Urinary bladder (tissue), 4 donors: ENCODE measurements at places on chromosomes 2 and 18. TPM values are rescaled to one million over a fixed set of nuclear protein-coding genes. Genes with fewer than 3 reads are reported as not detected.

DNA sequence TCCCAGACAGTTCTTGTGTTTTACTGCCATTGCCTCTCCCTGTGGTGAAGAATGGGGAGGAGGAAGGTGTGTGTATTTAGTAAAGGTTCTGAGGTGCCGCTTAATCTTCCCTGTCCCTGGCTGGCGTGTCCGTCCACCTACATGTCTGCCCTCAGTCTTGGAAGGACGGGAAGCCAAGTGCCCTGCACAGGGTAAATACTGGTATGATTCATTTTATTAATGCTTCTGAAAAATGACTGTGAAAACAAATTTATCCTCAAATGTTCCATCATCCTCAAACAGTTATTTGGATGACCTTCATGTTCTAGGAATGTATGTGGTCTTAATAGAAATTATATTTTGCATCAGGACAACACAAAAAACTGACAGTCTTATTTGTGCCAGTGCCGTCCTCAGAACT lies 6.6 kb downstream of the EPAS1 start:
- DNase-seq = no peak

KCNG2 gene
- 0.21 TPM for total RNA-seq

DNAH7 gene
- 3.5 TPM for total RNA-seq

GRCh38 chr2:33015421-33016142 lies 68.8 kb downstream of the LTBP1 start:
- no peak for DNase-seq

GPR35 gene
- total RNA-seq = 0.63 TPM

GRCh38 chr2:16665748-16666448 lies at the start of gene CYRIA:
Gene CYRIA, minus strand, starts transcription at chr2:16665834. Its CDS starts 77,715 bp downstream, at chr2:16588119.
- DNase-seq = no peak

DNA sequence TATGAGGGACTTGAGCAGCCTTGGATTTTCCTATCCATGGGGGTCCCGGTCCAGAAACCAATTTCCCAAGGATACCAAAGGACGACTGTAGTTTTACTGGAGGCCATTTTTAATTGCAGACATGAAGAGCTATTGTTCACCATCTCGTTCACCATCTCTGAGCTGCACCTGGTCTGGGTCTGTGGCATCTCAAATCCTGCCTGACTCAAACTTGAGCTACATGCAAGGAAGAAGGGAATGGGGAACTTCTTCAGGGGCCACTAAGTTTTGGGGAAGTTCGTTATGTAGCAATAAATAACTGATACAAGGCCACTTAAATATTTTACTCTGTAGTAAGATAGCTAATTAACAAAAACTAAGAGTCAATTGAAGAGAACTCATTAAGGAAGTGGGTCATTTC lies 2.1 kb upstream of the SMCHD1 start:
- no peak for DNase-seq

GRCh38 chr18:28112056-28112470 lies 64.9 kb downstream of the CDH2 start:
- no peak for DNase-seq

SH3RF3 gene
- 3.6 TPM for total RNA-seq

DNA sequence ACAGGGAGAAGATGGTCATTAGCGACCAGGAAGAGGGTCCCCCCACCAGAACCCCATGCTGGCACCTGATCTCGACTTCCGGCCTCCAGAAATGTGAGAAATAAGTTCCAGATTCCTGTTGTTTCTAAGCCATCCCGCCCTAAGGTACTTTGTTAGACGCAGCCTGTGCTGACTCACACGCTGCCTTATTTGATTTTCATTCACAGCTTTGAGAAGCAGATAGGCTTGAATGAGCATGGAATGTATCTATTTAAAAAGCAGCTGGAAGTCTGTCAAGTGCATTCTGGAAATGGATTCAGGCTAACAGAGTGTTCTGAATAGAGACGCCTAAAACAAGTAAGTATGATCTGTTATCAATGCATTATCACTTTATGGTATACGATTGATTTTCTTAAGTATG lies 8.3 kb upstream of the IL1R2 start:
- DNase-seq = no peak

DNA sequence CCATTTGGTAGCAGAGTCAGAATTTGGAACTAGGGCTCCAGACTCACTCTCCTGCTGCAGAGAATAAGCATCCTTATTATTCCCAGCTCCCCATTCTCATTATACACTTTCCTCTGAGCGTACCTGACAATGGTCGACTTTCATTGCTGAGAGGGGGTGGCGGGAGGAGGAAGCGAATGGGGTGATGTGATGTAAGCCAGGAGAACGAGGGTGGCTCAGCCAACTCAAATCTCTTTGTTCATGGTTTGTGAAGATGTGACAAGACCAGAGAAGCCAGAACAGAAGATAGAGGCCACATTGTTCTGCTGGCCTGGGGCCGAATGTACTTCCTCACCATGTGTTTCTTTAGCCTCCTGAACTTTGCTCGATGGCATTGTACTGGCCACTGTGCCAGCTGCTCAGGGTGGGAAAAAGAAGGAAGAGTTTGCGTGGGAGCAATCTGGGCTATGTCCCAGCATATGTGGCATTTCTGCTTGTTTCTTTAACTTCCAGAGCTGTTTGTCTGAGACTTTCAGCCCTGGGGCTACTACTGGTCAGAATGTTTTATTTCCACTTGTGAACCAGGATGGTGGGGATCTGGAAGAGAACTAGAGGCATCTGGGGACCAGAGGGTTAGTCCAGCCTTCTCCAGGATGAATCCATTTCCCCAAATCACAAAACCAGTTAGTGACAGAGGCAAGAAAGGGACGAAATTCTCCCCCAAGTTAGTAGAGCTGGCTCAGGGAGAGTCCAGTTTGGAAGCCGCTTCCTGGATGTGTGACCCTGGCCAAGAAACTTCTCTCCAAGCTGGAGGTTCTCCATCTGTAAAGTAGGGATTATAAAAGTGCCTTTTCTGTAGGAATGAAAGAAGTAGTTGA lies 62.6 kb downstream of the MOGAT1 start:
- DNase-seq = no peak

- no peak for DNase-seq
Measured at GRCh38 chr18:21672521-21673267, 31.9 kb downstream of the ABHD3 start.

- DNase-seq = no peak
Measured at GRCh38 chr2:26645762-26646161, 4.6 kb upstream of the CIB4 start.
